ENCODE measurements at places on chromosomes 11 and 22.

DNA sequence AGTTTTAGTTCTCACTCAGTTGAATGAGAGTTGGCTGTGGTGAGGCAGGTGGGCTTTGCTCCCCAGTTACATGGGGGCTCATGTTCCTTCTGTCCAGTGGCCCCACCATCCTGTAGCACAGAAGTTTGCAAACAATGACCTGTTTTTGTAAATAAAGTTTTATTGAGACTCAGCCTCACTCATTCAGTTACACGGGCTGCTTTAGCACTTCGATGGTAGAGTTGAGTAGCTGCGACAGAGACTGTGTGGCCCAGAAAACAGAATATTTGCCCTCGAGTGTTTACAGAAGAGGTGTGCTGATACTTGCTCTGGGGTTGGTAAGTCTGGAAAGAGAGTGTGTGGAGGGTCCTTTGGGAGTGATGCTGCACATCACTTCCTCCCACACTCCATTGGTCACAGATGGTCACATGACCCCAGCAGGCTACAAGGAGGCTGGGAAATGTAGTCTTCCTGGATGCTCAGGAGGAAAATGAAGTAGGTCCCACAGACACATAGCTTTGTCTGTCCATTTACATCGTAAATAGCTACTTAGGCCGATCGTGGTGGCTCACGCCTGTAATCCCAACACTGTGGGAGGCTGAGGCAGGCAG, 34.6 kb downstream of the IFT27 start:
- DNase-seq, result no peak

- DNase-seq, result no peak
Measured at GRCh38 chr11:18001191-18001590, 11.7 kb downstream of the SERGEF start.

DNA sequence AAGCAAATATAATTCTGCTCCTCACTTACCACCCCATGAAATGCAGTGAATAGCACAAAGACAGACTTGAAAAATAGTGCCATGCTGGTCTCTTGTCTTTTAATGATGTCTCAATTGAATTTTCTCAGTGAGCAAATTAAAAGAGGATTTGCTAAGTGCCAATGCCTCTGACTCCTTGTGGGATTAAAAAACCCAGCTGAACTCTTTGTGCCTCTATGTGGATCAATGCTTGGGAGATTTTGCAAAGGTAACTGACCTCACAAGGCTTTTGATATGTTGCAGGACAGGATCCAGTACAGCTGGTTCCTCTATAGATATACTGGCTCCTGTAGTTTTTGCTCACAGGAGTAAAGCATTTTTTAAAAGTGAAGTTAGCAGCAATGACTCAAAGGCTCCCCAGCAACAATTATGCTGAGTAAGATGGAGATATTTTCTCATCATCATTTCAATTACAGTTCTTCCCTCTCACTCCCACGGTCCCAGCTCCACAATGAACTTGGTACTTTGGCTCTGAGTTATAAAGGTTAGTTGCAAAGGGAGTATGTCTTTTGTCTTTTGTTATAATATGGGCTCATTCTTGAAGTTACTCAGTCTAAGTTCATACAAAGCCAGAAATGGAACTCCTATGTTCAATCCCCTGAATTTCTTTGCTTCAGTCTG, 471.5 kb downstream of the LRRC4C start:
- no peak for DNase-seq

DNA sequence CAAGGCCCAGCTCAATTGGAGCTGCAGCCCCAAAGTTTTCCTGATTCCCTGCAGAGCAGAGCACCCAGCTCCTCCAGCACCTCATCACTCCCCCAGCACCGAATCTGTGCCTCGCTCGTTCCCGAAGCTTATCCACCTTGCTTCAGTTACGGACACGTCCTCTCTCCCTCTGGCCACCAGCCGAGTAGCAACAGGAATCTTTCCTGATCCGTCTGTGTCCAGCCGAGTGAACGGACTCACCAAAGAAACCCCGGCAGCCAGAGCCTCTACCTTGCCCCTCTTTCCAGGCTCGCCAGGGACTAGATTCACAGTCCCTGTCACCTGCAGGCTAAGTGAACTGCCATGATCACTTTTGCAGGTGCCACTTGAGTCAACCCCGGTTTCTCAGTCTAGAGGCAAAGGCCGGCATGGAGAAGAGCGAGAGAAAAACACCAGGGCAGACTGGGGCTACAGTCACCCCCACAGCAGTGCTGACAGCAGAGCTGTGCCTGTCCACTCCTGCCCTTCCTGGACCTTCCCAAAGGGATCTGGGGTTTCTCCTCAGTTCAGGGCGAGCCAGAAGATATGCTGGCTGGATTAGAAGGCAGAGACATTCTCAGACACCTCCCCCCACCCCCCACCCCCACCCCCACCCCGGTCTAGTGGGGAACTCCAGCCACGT, 32.3 kb downstream of the BID start:
- no peak for DNase-seq

GRCh38 chr11:12051287-12051662, 42.8 kb upstream of the DKK3 start:
- no peak for DNase-seq

- DNase-seq, result no peak
Measured at GRCh38 chr22:42707496-42707895, 13.2 kb downstream of the A4GALT start.

DNA sequence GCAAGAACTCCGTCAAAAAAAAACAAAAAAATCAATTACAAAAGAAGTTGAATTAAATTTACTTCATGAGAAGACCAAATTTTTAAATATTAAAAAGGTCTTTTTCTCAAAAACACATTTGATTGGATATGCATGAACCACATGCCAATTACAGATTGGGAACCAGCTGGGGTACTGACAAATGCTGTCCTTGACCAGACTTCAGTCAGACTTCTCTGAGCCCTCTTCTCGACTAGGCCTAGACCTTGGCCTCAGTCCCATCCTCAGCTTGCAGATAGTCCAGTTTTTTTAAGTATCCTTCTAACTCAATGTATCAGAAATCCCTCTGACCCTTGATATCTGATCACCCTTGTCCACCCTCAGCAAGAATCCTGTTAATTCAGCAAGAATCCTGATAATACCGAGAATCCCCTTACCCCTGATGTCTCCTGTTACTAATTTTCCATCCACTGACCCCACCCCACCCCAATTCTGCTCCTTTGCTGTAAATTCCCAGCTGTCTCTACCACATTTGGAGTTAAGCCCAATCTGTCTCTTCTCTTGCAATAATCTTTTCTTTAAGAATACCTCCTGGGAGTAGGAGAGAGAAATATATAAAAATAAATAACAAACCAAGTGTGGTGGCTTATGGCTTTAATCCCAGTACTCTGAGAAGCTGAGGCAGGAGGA, 30.9 kb downstream of the OR4D9 start:
- no peak for DNase-seq
